ENCODE measurements at places on chromosomes 6 and 20.

DNA sequence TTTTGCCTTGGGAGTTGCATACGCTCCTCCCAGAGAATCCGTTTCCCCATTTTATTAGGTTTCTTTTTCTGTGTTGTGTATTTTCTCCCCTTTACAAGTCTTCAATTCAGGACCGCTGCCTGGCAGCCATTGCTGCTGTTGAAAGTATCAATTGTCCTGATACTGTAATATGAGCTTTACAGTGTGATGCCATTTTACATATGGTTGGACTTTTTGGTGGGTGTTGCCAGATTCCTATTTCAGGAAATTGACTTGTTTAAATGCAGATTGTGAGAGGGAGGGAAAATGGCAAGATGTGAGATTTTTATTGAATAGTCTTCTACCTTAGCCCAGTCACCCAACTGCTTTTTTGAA lies 1.2 kb downstream of the PANK2 start:
- DNase-seq = peak; percentile 57

- peak; percentile 31 for DNase-seq
Observed at GRCh38 chr20:11137688-11138087, 463.9 kb upstream of the JAG1 start.

- DNase-seq = peak; percentile 92
Observed at GRCh38 chr6:17291778-17292177, 10.6 kb downstream of the RBM24 start.

DNA sequence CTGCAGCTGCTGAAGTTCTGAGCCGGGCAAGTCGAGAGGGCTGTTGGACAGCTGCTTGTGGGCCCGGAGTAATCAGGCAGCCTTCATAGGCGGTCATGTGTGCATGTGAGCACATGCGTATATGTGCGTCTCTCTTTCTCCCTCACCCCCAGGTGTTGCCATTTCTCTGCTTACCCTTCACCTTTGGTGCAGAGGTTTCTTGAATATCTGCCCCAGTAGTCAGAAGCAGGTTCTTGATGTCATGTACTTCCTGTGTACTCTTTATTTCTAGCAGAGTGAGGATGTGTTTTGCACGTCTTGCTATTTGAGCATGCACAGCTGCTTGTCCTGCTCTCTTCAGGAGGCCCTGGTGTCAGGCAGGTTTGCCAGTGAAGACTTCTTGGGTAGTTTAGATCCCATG lies 21.2 kb upstream of the MAPK13 start:
- DNase-seq = peak; percentile 60

GRCh38 chr6:135616655-135617054 lies 119.1 kb upstream of the AHI1 start:
- DNase-seq = no peak
